Activated CD4-positive, CD25-positive, alpha-beta regulatory T cell treated with anti-CD3 and anti-CD28 coated beads, Interleukin-2, amount 50 U/mL, for 72 hours (primary cell): ENCODE measurements at places on chromosomes 1 and 21.

DNA sequence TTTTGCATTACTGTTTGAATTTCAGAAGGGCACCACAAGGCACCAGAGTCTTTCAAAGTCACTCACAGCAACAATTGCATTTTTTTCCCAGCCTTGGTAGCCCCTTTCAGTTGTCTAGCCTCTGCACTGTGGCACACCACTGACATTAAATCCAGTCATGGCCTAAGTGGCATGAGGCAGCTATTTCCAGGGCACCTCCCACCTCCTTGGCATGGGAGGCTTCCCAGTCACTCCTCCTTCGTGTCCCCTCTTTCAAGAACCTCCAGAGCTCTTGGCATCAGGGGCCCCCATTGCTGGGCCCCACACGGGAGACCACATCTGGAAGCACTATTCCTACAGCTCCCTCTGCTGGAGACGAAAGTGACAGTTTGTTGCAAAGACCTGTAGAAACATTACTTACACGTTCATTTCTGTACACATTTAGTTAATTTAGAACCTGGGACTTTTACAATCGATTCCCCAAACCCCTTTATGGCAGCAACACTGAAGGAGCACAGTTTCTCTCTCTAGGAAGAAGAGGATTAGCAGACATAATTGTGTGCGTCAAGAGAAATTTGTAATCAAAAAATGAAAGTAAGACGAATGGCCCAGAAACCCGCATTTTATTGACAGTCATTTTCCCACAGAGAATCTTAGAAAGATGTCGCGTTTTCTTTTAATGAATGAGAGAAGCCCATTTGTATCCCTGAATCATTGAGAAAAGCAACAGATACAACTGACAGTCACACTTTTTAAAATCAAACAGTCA lies 5.7 kb upstream of the CHD5 start:
- DNase-seq = no peak

DNA sequence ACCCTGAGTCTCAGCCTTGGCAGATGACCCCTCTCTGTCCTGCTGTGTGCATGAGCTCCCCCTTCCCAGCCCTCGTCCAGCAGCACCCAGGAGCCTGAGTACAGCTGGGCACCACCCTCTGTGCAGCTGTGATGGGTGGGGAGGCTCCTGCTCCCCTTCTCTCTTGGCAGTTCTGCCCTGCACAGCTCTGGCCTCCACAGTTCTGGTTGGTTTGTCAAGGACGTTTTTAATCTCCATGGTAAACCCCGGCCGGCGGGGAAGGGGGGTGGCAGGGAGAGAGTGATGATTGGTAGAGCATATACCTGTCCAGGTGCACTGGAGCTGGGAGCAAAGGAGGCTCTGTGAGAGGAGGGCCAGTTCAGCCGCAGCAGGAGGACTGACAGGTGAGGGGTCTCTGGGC lies at the start of gene CLCNKA:
Gene CLCNKA (plus strand): TSS at position 356 of the 400 bp plus-strand sequence. CDS start 584 bp downstream, outside the sequence.
- no peak for DNase-seq

DNA sequence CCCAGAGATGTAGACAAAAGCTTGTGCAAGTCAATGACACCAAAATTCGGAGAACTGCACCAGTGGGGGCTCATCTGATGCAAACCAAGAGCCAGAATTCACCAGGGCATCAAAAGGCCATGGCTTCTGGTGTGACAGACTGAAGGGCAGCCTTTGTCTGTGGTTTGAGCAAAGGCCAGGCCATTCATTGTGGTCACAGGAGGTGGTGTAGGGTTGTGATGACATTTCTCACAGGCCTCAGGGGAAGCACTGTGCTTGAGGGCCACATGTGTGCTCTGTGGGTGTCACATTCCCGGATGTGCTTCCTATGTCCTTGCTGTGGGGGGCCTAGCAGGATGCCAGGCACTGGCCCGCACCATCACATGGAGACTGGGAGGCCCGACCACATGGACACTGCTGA lies 22.5 kb upstream of the KCNE1 start:
- no peak for DNase-seq

DNA sequence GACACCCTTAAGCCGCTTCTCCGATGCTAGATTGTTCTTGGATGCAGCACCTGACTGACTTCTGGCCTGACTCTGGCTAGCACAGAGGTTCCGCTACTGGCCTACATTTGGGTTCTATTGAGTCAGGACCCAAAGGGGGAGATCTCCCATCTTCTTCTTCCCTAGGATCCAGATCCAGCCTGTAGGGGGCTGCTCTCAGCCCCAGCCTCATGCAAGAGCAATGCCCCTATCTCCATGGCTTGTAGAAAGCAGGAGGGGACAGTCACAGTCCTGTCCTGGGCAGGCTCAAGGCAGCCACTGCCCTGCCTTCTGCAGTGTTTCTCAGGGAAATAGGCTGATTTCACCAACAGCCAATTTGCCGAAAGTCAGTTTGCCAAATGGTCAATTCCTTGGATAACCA lies 6.3 kb upstream of the ADAR start:
- DNase-seq = no peak

- DNase-seq = no peak
Observed at GRCh38 chr21:26449161-26449560, 123.9 kb downstream of the CYYR1 start.

DNA sequence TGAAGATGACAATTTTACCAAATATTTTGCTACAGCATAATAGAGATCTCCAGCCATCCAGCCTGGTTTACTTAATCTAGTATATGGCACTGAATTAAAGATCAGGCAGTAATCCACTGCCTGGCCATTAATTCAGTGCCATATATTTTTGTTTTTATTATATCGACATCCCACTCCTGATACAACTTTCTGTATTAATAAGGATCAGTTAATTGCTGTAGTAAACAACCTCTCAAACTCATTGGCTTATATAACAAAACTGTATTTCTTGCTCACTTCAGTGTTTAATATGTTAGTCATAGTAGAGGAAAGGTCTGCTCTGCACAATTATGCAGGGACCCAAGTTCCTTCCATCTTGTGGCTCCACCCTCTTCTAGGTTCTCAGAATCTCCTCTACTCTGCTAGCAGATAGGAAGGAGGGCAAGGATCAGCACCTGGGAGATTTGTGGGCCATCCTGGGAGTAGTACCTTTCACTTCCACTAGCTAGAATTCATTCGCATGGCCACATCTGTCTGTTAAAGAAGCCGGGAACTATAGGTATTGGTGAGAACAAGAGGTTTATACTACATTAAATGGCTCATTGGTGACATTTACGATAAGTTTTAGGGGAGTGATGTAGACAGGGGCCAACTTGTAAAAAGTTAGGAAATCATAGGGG lies 3.6 kb upstream of the ZDHHC18 start:
- DNase-seq = no peak

DNA sequence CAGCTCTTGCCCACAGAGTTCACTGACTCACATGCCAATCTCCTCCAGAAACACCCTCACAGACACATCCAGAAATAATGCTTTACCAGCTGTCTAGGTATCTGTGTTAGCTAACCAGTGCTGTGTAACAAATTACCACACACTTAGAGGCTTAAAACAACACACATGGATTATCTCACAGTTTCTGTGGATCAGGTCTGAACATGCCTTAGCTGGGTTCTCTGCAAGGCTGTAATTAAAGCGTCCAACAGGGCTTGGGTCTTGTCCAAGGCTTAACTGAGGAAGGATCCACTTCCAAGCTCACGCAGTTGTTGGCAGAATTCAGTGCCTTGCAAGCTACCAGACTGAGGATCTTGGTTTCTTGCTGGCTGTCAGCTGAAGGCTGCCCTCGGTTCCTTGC lies 92.5 kb upstream of the RGS4 start:
- no peak for DNase-seq

- no peak for DNase-seq
Observed at GRCh38 chr1:220579317-220579716, 51.4 kb downstream of the MARK1 start.

DNA sequence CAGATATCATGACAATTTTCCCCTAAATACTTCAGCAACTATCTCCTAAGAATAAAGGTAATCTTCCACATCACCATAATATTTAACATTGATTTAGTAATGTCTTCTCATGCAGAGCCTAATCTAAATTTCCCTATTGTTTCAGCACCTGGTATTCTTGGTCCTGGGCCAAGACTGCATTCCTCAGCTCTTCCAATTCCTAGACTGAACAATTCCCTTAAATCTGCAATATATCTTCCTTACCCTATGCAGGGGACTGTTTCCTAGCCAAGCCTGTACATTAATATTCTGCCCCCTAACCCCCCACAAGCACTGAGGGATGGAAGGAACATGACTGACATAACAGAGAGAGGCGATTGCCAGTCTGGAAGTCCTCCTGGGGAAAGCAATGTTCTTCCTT lies 28.7 kb upstream of the DISP1 start:
- no peak for DNase-seq

- DNase-seq = no peak
Observed at GRCh38 chr1:15618077-15618654, 908 bp downstream of the DDI2 start.

GRCh38 chr1:199706826-199707606 lies 320.5 kb upstream of the NR5A2 start:
- no peak for DNase-seq

GRCh38 chr1:196144588-196144987 lies 463.7 kb downstream of the KCNT2 start:
- DNase-seq = no peak
